Germinal center (tissue), 1 donor: ENCODE measurements at places on chromosomes 16 and 17.

DNA sequence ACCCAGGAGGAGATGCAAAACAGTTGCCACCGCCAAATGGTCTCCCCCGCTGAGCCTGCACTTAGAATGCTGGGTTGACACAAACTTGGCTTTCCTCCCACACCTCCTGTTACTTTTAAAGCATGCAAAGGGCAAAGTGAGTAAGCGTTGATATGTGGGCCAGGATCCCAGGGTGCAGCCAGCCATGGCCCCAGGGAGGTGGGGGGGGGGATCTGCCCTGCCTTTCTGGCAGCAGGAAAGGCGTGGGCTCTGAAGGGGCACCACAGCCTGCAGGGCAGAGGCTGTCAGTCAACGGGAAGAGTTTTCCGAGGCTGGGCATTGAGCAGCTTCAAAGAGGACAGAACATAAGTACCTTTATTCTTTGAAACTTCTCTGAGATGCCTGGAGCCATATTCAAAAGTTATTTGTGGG lies 142.3 kb downstream of the ABCC12 start:
- no peak for DNase-seq

DNA sequence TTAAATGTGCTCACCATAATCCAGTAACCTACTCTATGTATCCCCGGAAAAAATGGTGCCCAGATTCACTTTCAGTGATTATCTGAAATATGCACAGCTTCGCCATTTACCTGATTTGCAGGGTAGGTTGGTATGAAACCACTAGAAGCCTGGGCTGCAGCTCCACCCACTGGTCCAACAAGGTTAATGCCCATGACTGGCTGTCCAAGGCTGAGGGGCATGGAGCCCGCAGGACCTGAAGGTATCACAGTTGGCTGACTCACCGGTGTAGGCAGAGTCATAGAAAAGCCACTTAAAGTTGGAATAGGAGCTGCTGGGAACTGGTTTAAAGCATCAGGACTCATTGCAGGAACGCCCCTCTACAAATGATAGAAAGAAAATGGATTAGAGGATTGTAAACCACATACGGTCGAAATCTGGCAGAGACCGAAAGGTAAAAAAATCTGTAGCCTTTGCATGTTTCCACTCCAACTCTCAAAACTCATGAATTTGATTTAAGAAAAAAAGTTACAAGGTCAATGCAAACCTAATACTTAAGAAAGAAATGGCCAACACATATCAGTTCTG lies 38.6 kb downstream of the SYNRG start:
- peak; percentile 18 for DNase-seq

- DNase-seq = no peak
Measured at GRCh38 chr17:60941028-60941427, 263.4 kb downstream of the BCAS3 start.

GRCh38 chr16:22325598-22326368 lies 28.6 kb downstream of the POLR3E start:
- no peak for DNase-seq

DNA sequence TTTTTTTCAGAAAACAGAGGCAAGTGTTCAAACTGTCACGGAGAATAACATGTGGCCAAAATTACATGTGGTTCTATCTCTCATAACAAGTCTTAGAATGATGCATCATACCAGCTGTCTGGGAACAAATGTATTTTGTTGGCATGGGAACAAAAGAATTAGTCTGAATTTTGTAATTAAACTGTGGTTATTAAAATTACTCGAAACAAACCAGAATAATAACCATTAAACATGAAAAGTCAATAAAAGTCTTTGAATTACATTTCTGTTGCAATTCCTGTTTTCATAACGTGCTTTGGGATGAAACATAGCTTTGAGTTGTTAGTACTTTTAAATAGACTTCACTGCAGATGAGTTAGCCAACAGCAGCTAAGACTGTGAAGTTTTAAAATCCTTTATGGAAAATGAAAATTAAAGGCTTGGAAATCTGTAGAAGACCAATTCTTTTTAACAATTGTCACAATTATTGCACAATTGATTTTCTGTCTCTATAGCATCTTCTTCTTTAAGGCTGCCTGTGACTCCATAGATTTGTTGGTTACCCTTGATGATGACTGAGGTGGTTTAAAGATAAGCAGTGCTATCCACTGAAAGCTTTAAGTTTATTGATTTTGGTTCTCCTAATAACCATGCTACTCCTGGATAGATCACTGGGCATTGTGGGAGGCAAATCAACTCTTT lies 117.9 kb upstream of the AXIN2 start:
- DNase-seq = no peak

- no peak for DNase-seq
Measured at GRCh38 chr16:31129568-31130335, 5.8 kb downstream of the PRSS8 start.

DNA sequence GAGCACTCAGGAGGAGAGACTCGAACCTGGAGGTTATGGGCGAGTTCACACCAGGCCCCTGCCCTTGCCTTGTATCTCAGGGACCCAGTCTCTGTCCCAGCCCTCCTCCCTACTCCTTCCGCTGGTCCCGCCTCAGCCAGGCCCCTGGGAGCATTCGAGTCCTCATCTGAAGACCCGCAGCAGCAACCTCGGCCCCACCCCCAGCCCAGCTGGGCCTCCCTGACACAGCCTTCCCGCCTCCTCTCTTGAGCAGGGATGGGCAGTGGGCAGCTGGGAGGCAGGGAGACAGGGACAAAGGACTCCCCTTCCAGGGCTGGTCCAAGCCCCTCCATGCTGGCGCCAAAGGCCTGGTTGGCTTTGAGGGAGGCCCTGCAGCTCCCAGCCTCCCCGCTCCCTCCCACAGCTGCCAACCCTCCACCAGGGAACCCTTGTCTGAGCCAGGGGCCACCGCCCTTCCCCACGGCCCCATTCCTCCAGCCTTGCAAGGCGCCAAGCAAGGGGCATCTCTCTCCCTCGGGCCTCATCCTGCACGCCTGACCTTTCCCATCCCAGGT lies 15.4 kb upstream of the ZC3H18 start:
- DNase-seq = no peak
